SK-N-SH treated with all-trans-retinoic acid at 6 μM for 48 hours (cell line): ENCODE measurements at places on chromosomes 11 and 22.

DNA sequence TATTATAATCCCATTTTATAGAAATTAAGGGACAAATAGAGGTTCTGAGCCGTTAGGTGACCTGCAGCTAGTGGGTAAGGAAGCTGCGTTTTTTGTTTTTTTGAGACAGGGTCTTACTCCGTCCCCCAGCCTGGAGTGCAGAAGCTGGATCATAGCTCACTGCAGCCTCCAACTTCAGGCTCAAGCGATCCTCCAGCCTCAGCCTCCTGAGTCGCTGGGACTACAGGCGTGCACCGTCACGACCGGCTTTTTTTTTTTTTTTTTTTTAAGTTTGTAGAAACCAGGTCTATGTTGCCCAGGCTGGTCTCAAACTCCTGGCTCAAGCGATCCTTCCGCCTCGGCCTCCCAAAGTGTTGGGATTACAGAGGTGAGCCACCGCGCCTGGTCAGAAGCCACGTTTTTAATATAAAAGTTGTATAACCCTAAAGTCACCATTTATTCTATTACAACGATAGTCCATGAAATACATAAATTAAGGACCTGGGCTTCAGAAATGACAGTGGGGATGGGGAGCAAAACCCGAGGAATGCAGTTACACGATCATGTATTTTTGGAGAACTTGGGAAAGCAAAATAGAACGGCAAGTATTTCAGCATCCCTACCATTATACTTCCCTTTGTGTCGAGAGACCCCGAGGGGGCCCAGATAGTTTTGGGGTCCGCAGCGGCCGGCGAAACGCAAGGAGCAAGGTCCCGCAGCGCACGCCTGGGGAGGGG, 638 bp downstream of the SAAL1 start:
- ATAC-seq = peak; percentile 54

DNA sequence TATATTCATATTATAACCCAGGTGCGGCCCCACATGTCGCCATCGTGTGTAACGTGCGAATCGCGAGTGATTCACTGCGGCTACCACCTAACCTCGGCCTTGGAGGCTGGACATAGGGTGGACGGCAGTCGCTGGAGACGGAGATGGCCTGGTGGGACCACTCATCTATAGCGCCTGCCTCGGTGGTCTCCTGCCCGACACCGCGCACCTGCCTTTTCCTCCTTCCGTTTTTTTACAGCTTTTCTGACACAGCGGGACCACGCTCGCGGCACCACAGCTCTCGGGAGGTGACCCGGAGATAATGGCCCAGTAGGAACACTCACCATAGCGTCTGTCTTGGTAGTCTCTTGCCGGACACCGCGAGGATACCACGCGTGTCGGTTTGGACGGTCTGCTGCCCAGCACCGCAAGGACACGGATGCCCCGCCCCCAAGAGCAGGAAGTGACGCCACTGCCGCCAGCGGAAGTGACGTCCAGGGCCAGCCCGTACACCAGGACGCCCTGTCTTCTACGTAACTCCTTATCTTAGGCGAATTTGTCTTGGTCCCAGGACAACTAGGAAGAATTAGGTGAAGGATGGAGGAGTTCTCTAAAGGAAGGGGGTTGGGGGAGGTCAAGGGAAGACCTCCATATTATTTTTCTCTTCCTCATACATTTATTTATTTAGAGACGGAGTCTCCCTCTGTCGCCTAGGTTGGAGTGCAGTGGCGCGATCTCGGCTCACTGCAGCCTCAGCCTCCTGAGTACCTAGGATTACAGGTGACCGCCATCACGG, 6.4 kb downstream of the SNU13 start:
- peak; percentile 98 for ATAC-seq

GRCh38 chr11:555780-556661, 4.5 kb downstream of the LMNTD2 start:
- ATAC-seq = no peak

DNA sequence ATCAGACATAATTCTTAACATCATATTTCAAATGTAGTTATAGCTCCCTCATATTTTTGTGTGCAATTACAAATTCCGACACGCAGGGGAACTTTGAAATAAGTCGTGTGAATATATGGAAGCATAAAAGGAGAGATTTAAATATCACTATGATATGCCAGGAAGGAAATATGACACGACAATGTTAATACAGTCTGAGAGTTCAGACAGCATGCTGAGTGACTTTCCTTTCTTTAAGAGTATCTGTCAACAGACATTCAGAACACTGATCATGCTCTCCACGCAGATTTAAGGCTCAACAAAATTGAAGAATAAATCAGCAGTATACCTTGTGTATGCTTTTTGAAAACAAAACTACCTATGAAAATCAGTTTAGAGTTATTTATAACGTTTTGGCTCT, 232.6 kb upstream of the CARD18 start:
- ATAC-seq = no peak

DNA sequence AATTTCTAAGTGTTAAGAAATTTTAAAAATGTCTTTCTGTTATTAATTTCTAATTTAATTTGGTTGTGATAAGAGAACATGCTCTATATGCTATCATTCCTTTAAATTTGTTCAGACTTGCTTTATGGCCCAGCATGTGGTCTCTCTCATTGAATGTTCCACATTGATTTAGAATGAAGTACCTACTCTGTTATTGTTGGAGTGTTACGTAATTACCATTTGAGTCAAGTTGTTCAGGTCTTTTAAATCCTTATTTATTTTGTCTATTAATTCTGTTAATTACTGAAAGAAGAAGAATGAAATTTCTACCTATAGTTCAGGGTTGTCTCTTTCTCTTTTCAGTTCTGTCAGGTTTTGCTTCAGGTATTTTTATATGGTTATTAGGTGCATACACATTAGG, 57.0 kb downstream of the PRMT3 start:
- no peak for ATAC-seq

GRCh38 chr11:62856333-62856895, 17.0 kb upstream of the WDR74 start:
- peak; percentile 41 for ATAC-seq
